ENCODE measurements at places on chromosomes 7 and 10. TPM values are rescaled to one million over a fixed set of nuclear protein-coding genes. Genes with fewer than 3 reads are reported as not detected.
A peak's percentile ranks its signal among the peaks of the same experiment; 100 is the strongest.

Gene CRTAC1
- total RNA-seq = not detected

DNA sequence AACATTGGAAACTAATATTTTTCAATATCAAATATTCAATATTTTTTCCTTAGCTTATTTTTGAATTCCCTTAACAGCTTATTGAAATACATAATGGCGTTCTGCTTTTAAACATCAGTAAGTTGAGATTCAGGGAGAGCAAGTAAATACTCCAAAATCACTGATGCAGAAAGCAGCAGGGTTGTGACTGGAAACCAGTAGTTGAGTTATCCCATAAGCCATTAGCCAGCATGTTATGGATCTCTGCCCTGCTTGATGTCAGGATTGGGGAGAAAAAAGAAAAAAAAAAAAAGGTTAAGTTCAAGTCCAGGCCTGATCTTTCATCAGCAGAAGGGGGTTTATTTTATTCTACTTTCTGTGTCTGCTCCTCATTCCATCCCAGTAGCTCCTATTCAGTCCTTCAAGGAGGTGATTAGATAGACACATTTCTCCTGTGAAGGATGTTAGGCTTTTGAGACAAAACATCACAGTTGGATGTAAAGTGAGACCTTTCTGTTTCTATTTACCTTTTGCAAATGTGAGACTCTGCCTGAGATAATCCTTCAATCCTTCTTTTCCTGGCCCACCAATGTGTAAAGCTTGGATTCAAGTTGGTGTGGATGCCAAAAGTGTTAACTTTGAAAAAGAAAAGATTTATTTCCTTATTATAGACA is 110.9 kb upstream of the HDAC9 start:
- no peaks in the 10 kb centered on the region for H3K27me3 ChIP-seq
- H3K4me1 ChIP-seq = no peaks in the 10 kb centered on the region
- no peak overlapping the region for H3K4me3 ChIP-seq
- no peak for DNase-seq
- no peak overlapping the region for H3K27ac ChIP-seq

DNA sequence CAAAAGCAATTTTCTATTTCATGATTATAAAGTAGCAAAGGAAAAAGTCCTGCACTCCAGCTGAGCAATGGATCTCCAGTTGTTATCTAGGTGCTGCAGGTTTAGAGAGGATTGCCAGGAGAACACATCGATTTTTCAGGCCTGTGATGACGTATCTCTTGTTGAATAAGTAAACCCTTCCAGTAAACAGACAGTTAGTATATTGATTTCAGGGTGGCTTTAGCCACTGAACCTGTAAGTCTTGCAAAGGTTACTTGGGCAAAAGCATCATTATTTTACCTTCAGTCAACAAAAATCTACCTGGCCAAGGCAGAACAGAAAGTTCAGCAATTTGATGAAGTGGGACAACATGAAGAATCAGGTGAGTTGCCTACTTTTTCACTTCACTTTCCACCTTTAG is 12.3 kb downstream of the EGFR start:
- no peaks in the 10 kb centered on the region for H3K36me3 ChIP-seq
- no peaks in the 10 kb centered on the region for H3K27me3 ChIP-seq
- H3K27ac ChIP-seq = no peak overlapping the region
- no peak for DNase-seq

DNA sequence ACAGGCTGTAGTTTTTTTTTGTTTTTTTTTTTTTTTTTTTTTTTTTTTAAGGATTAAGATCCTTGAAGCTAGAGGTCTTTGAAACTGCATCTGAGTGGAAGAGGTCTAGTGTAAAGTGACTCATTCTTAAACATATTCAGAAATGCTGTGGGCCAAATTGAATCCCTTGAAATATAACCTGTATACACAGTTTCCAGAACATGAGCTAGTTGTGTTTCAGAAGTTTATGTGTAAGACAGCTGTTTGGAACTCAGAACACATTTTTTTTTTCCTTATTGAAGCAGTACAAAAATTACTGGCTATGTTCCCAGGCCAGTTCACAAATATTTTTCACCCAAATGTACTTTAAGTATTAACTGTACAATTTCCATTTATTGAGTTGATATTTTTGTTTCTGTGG is 67.9 kb downstream of the PPP1R9A start:
- H3K27me3 ChIP-seq = no peaks in the 10 kb centered on the region
- no peaks in the 10 kb centered on the region for H3K36me3 ChIP-seq
- H3K4me1 ChIP-seq = no peaks in the 10 kb centered on the region
- H3K4me3 ChIP-seq = no peak overlapping the region
- DNase-seq = no peak

GRCh38 chr10:108424656-108425055 is 1260.2 kb upstream of the SORCS1 start:
- DNase-seq = no peak
- H3K27ac ChIP-seq = no peak overlapping the region

Gene OPN1SW
- not detected for total RNA-seq

Gene CTTNBP2
- 6.2 TPM for total RNA-seq

- H3K36me3 ChIP-seq = no peaks in the 10 kb centered on the region
- DNase-seq = no peak
- peaks cover 39% of the 10 kb centered on the region for H3K27me3 ChIP-seq
These were observed 2.3 kb downstream of the LOXL4 start for GRCh38 chr10:98265403-98266378.

Gene HTR7
- total RNA-seq = 1.3 TPM

DNA sequence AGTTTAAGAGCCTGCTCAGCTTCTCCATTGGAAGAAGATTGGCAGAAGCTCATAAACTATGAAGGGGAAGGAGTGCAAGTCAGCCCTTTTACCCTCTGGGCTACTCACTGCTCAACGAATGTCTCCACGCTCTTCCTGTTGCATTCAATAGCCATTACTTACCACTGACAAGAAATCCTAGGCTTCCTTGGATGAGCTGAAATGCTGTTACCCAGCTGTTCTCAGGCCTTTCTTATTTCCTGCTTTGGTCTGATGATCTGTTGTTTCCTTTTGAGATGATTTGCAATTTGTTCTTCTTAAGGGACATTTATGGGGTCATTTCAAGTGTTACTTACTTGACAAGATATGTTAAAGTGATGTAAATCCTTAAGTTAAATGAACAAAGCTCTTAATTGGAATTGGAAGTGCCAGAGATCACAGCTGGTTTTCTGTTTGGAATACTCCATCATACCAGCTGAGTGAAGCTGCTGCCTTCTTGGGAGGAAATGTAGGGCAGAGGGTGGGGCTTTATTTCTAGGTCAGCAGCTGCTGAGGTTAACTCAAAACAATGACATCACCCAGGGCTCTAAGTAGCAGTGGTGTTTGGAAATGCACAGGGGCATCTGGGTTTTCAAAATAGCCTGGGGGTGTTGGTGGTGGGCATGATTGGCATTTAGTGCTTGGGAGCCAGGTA is 170.0 kb downstream of the PRKCQ start:
- no peaks in the 10 kb centered on the region for H3K27me3 ChIP-seq
- no peaks in the 10 kb centered on the region for H3K36me3 ChIP-seq
- H3K4me3 ChIP-seq = no peak overlapping the region
- peak; percentile 36 for DNase-seq

Gene ASIC3
- total RNA-seq = 3.4 TPM

- H3K36me3 ChIP-seq = no peaks in the 10 kb centered on the region
- DNase-seq = no peak
- H3K27ac ChIP-seq = peak overlapping the region; percentile 55
- H3K4me1 ChIP-seq = peaks cover 15% of the 10 kb centered on the region
- peak overlapping the region; percentile 2 for H3K4me3 ChIP-seq
These were observed 8.9 kb upstream of the DYNC2I1 start for GRCh38 chr7:158847451-158847866.

GRCh38 chr10:89668386-89669071 is 23.5 kb upstream of the PANK1 start:
- H3K36me3 ChIP-seq = no peaks in the 10 kb centered on the region
- peak; percentile 27 for DNase-seq
- H3K27me3 ChIP-seq = no peaks in the 10 kb centered on the region
- H3K4me3 ChIP-seq = no peak overlapping the region

DNA sequence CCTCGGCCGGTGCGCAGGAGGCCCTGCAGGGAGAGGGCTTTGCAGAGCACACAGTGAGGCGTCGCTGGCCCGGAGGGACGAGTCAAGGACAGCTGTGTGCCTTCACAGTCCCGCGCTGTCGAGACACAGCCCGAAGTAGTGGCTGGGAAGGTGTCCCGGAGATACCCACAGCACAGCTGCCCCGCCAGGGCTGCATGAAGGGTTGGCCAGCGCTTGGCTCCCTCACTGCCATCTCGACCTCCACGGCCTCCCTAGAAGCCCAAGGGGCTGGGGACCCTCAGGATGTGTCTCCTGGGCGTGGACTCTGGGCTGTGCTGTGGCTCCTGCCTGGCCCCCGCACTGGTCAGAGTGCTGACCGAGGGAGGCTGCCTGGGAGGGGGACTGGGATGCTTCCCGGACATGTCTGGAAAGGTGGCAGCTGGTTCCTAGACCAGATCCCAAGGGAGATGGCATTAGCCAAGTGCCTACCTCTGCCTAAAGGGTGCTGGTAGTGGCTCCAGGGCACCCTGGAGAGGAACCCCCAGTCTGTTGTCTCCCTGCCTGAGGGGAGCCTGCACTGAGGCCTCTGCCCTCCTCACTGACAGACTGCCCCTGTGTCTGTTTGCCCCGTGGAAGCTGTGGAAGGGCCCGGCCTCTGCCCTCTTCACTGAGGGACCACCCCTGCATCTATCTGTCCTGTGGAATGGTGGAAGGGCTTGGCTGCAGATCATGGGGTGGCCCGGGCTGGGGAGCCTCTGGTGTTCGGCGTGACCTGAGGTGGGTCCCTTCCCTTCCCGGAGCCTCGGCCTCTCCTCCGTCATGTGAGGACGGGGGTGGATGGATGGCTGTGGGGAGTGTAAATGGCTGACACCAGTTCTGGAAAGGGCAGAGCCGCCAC is 5.8 kb downstream of the ELFN1 start:
- no peaks in the 10 kb centered on the region for H3K4me1 ChIP-seq
- H3K27ac ChIP-seq = no peak overlapping the region
- no peaks in the 10 kb centered on the region for H3K36me3 ChIP-seq
- DNase-seq = no peak

Gene H2BK1
- total RNA-seq = not detected

- no peaks in the 10 kb centered on the region for H3K27me3 ChIP-seq
- no peak overlapping the region for H3K4me3 ChIP-seq
These were observed 83.7 kb upstream of the BET1 start for GRCh38 chr7:94087664-94088352.

DNA sequence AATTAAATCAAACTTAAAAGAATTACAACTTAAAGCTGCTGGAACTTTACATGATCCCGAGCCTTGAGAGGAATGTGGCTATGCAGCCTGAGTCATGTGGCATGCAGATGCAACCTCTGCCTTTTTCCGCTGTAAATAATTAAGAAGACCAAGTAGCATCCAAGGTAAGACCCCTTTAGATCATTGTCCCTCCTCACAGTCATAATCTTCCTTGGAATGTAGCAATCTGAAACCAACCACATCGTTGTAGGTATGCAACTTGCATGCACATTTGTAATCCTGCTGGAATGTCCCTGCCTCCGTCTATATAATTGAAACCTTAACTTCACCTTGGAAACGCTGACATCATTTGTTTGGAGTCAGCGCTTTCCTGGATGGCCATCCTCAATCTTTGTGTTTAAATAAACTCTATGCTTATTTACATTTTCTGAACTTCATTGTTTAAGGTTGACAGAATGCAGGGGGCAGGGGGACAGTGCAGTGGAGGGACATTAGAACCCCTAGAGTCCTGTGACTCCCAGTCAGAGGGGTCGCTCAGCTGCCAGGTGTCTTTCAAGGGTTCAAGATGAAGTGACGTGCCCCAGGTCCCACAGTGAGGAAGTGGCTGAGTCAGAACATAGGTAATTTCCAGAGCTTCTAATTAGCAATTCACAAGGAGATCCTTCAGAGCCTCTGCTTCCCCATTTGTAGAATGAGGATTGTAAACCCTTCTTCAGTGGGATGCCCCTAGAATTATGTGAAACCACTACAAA is 110.7 kb downstream of the RALA start:
- H3K27ac ChIP-seq = peak overlapping the region; percentile 77
- DNase-seq = no peak
- no peaks in the 10 kb centered on the region for H3K27me3 ChIP-seq
- peaks cover 8% of the 10 kb centered on the region for H3K4me1 ChIP-seq

DNA sequence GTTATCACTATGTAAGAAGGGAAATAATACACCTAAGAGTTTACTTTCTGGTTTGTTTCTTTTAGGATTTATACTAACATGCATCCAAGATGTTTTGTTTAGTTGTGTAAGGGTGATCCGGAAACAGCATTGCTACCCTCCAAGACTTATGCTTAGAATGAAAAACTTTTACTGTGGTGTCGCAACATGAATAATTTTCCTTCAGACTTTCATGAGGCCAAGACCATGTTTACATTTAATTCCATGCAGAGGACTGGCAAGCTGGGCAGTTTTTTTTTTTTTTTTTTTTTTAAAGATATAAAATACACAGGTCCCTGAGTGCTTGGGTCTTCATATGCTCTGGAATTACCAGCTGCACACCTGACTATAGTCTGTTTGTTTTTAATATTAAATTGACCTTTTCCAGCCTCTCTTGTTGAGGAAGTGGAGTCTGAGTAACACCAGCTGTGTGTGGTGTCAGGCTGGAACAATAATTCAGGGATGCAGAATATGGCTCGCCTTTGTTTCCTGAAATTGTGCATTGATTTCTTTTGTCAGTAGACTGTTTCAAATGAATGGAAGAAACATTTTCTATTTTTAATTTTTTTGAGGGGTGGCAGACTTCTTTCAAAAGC is 81.7 kb downstream of the ST7 start:
- DNase-seq = no peak
- H3K27me3 ChIP-seq = no peaks in the 10 kb centered on the region
- H3K27ac ChIP-seq = no peak overlapping the region
- H3K4me3 ChIP-seq = no peak overlapping the region
- H3K36me3 ChIP-seq = no peaks in the 10 kb centered on the region
- peaks cover 9% of the 10 kb centered on the region for H3K4me1 ChIP-seq

- no peaks in the 10 kb centered on the region for H3K4me1 ChIP-seq
- H3K4me3 ChIP-seq = no peak overlapping the region
- H3K36me3 ChIP-seq = no peaks in the 10 kb centered on the region
- no peaks in the 10 kb centered on the region for H3K27me3 ChIP-seq
These were observed 241.3 kb downstream of the LHFPL3 start for GRCh38 chr7:104569751-104570150.

DNA sequence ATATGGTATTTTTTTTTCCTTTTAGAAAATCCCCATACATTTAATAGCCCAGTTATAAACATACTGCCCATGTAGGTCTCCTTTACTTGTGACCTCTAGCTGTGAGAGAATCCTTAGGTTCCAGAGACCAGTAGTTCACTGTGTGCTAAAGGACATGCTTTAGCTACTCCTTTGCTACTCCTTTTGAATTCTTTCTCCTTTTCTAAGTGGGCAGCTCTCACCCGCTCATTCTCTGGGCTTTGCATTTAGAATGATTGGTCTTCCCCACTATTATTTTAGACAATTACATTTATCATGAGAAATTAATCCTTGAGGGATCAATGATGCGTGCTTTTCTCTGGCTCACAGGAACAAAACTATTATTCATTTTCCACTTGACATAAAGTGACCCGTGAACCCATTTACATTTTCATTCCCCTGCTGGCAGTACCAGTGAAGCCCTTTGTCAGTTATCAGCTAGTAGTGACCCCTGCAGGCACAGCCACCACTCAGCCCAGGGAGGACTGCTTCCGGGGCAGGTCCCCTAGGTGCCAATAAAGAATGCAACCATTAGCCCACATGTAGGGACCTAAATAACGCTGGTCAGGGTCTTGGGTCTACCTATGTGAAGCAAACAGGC is 844.3 kb downstream of the CNTNAP2 start:
- no peaks in the 10 kb centered on the region for H3K27me3 ChIP-seq
- H3K4me1 ChIP-seq = no peaks in the 10 kb centered on the region
- no peak overlapping the region for H3K4me3 ChIP-seq
- no peak for DNase-seq
- no peak overlapping the region for H3K27ac ChIP-seq

Gene WEE2
- total RNA-seq = not detected

Data from transverse colon (tissue), 4 donors.